H1 (cell line): ENCODE measurements at places on chromosomes 3 and 15. TPM values are rescaled to one million over a fixed set of nuclear protein-coding genes. Genes with fewer than 3 reads are reported as not detected.

TRH gene
- total RNA-seq = not detected in 2 replicates

GOLGA6D gene
- 0.69 and 0.73 TPM in 2 replicates for total RNA-seq

IMPG2 gene
- 0.06 and 0.08 TPM in 2 replicates for total RNA-seq

SAMMSON gene
- not detected in 2 replicates for total RNA-seq

LSMEM2 gene
- 0.57 and 0.58 TPM in 2 replicates for total RNA-seq

ACKR2 gene
- total RNA-seq = 0.09 and 0.17 TPM in 2 replicates

GPR87 gene
- not detected in 2 replicates for total RNA-seq

GMPS gene
- total RNA-seq = 161 and 175 TPM in 2 replicates

ZMYND10 gene
- total RNA-seq = 0.54 and 0.56 TPM in 2 replicates

HGD gene
- not detected in 2 replicates for total RNA-seq

C3orf49 gene
- not detected in 2 replicates for total RNA-seq

ARID3B gene
- 115 and 118 TPM in 2 replicates for total RNA-seq
